Activated CD8-positive, alpha-beta T cell treated with anti-CD3 and anti-CD28 coated beads for 36 hours (primary cell): ENCODE measurements at places on chromosomes 1 and 21. TPM values are rescaled to one million over a fixed set of nuclear protein-coding genes. Genes with fewer than 3 reads are reported as not detected.

DNA sequence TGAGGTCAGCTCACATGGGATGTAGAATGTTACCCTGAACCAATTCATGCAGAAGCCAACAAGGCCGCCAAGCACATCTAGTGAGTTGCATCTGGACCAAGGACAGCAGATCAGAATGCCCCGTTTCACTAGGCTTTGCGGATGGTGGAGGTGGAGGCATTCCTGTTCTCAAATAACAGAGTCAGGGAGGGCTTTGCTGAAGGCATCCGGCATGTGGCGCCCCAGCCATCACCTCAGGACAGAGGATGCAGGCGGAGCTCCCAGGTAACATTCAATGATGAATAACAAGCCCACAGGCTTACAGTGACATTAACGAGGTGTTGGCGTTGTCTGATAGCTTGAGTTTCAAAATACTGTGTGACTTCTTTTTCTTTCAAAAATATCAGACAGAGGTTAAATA, 476.2 kb downstream of the CAMTA1 start:
- DNase-seq = no peak
- no peak overlapping the region for H3K27ac ChIP-seq
- H3K36me3 ChIP-seq = no peaks in the 10 kb centered on the region
- no peak overlapping the region for H3K4me3 ChIP-seq
- no peaks in the 10 kb centered on the region for H3K4me1 ChIP-seq
- peaks cover 12% of the 10 kb centered on the region for H3K27me3 ChIP-seq

- no peaks in the 10 kb centered on the region for H3K36me3 ChIP-seq
- H3K27ac ChIP-seq = no peak overlapping the region
- H3K27me3 ChIP-seq = peaks cover 13% of the 10 kb centered on the region
- H3K4me1 ChIP-seq = no peaks in the 10 kb centered on the region
These were observed 380.7 kb downstream of the MATN1 start for GRCh38 chr1:30342535-30343141.

GRCh38 chr1:219900201-219900600, 28.2 kb downstream of the SLC30A10 start:
- H3K4me3 ChIP-seq = no peak overlapping the region
- no peaks in the 10 kb centered on the region for H3K4me1 ChIP-seq
- no peak overlapping the region for H3K27ac ChIP-seq
- no peaks in the 10 kb centered on the region for H3K36me3 ChIP-seq

IGSF9 gene
- total RNA-seq = not detected
